Fibroblast of the aortic adventitia (primary cell): ENCODE measurements at places on chromosomes 6 and 20.

DNA sequence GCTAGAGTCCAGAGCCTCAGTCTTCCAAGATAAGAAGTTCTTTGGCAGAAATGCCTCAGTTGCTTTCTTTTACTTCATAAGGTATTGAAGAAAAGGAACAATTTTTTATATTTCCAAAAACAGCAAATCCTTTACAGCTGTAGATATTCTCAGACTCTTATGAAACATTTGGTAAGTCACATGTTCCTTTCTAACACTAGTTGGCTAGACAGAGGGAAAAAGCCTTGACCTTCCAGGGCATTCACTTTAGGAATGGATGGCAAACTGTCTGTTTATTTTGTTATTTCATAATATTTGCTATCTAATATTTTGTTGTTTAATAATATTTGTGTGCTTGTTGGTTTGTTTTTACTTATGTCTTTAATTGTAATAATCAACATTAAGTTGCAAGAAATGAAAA, 140.8 kb downstream of the PTPRK start:
- no peak for DNase-seq

DNA sequence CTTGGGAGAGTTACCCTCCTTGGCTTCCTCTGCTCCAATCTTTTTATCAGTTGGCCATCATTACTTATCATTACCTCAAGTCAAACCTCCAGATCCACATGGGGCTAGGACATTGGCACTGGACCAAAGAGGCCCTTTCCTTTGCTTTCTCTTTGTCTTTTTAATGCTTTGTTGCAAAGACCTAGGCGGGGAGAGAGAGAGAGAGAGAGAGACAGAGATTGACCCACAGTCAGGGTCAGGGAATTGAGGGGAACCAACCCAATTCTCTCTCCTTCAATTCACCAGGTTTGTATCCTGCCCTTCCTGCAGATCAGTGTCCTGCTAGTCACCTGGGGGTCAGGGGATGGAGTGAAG, 3.5 kb upstream of the VEGFA start:
- DNase-seq, result no peak

- DNase-seq, result no peak
Observed at GRCh38 chr20:47724396-47724795, 60.9 kb downstream of the SULF2 start.

- peak; percentile 32 for DNase-seq
Observed at GRCh38 chr20:41475503-41475902, 108.9 kb upstream of the EMILIN3 start.

- DNase-seq, result no peak
Observed at GRCh38 chr6:804771-805170, 111.8 kb upstream of the EXOC2 start.

- no peak for DNase-seq
Observed at GRCh38 chr6:62808565-62809293, 402.5 kb upstream of the FKBP1C start.

- DNase-seq, result no peak
Observed at GRCh38 chr6:135014353-135014832, 40.2 kb downstream of the HBS1L start.

DNA sequence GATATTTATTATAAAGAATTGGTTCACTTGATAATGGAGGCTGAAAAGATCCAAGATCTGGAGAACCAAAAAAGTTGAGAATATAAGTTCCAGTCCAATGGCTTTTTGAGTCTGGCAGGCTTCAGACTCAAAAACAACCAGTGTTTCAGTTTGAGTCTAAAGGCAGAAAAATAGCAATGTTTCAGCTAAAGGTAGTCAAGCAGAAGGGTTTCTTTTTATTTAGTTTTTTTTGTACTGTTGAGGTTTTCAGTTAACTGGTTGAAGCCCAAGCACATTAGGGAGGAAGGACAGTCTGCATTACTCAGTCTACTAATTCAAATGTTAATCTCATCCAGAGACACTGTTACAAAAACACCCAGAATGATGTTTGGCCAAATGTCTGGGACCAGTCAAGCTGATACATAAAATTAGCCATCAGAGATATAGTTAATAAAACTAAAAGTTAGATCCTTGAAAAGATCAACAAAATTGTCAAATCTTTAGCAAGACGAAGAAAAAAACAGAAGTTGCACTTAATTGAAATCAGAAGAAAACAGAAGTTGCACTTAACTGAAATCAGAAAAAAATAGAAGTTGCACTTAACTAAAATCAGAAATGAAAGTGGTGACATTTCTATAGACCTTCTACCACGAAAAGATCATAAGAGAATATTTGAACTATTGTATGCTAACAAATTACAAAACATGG, 980.3 kb upstream of the FLRT3 start:
- DNase-seq, result no peak

DNA sequence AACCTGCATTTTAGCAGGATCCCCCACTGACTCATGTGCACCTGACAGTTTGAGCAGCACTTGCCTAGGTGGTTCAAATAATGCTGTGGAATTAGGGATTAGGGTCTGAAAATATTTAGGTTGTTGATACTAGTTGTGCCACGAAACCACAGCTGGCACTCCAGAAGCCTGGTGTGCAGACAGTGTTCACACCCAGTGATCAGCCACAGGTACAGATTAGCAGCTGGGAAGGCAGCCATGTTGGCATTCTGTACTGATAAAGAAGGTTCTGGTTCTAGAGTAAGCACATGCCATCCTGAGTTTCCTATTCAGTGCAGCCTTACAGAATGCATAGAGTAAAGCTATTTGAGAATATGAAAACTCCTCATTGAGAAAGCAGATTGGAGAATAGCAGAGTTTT, 30.1 kb downstream of the TMEM74B start:
- DNase-seq, result no peak

GRCh38 chr20:64106981-64107735, at the start of gene NPBWR2:
NPBWR2 (minus strand) TSS chr20:64107565; CDS start chr20:64106831, 734 bp downstream.
- DNase-seq, result no peak
